Upper lobe of left lung (tissue), 6 donors: ENCODE measurements at places on chromosomes 2 and 18. TPM values are rescaled to one million over a fixed set of nuclear protein-coding genes. Genes with fewer than 3 reads are reported as not detected.
A peak's percentile ranks its signal among the peaks of the same experiment; 100 is the strongest.

GRCh38 chr2:72082021-72082601, 65.6 kb downstream of the CYP26B1 start:
- peak; percentile 43 for DNase-seq
- H3K4me3 ChIP-seq: no peak overlapping the region
- H3K27ac ChIP-seq: no peak overlapping the region
- no peaks in the 10 kb centered on the region for H3K36me3 ChIP-seq
- no peaks in the 10 kb centered on the region for H3K27me3 ChIP-seq

GRCh38 chr18:7417727-7418126, 149.4 kb upstream of the PTPRM start:
- peaks cover 4% of the 10 kb centered on the region for H3K4me1 ChIP-seq
- H3K27ac ChIP-seq: no peak overlapping the region
- no peaks in the 10 kb centered on the region for H3K36me3 ChIP-seq
- no peaks in the 10 kb centered on the region for H3K27me3 ChIP-seq
- no peak for DNase-seq

GRCh38 chr2:160039166-160039903, 23.1 kb downstream of the PLA2R1 start:
- no peak overlapping the region for H3K27ac ChIP-seq
- DNase-seq: no peak
- H3K27me3 ChIP-seq: no peaks in the 10 kb centered on the region
- H3K4me1 ChIP-seq: no peaks in the 10 kb centered on the region
- H3K4me3 ChIP-seq: no peak overlapping the region

GRCh38 chr2:179349670-179350303, 85.2 kb upstream of the SESTD1 start:
- no peaks in the 10 kb centered on the region for H3K27me3 ChIP-seq
- no peak for DNase-seq
- H3K36me3 ChIP-seq: no peaks in the 10 kb centered on the region
- H3K4me3 ChIP-seq: no peak overlapping the region

- no peak overlapping the region for H3K27ac ChIP-seq
- H3K4me3 ChIP-seq: no peak overlapping the region
- H3K36me3 ChIP-seq: peaks cover 7% of the 10 kb centered on the region
- H3K27me3 ChIP-seq: no peaks in the 10 kb centered on the region
- H3K4me1 ChIP-seq: peaks cover 14% of the 10 kb centered on the region
Observed at GRCh38 chr2:215396595-215397313, 39.1 kb downstream of the FN1 start.

DNA sequence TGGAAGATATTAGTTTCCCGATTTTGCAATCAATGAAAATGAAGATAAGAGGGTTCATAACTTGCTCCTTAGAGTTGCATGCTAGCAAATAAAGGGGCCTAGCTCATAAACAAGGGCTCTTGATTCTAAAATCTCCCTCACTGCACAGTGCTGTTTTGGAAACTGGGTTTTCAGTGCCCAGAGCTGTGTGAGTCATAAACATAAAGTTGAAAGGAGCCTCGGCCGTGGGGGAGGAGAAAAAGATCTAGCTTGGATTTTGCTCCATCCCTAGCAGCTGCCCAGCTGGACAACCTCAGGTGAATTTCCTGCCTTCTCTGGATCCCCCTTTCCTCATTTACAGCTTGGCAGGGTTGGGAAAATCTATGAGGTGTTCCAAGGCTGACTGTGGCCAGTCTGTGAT, 42.5 kb downstream of the LYPD1 start:
- no peaks in the 10 kb centered on the region for H3K4me1 ChIP-seq
- no peak overlapping the region for H3K4me3 ChIP-seq
- no peaks in the 10 kb centered on the region for H3K27me3 ChIP-seq
- DNase-seq: no peak

DNA sequence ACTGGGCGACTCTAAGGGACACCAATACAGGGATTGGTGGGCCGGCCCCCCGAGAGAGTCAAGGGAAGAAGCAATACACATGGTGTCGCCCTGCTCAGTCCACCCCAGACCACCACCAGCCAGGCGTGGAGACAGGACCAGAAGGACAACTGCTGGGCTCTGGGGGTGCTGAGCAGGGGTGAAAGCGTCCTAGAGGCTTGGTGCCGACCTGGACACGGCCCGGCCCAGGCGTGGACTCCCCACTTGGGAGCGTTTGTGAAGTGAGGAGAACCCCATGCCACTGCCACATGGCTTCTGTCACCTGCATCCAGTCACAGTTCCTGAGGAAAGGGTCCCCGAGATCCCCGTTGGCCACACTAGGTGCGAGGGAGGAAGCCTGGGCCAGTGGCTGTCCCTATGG, 35.4 kb upstream of the ITM2C start:
- no peak overlapping the region for H3K27ac ChIP-seq
- no peak for DNase-seq
- H3K36me3 ChIP-seq: no peaks in the 10 kb centered on the region
- no peak overlapping the region for H3K4me3 ChIP-seq
- peaks cover 17% of the 10 kb centered on the region for H3K4me1 ChIP-seq

- no peak overlapping the region for H3K27ac ChIP-seq
- H3K27me3 ChIP-seq: no peaks in the 10 kb centered on the region
- DNase-seq: no peak
- no peaks in the 10 kb centered on the region for H3K36me3 ChIP-seq
- peaks cover 4% of the 10 kb centered on the region for H3K4me1 ChIP-seq
Observed at GRCh38 chr2:190458352-190459107, 50.4 kb downstream of the MFSD6 start.

DNA sequence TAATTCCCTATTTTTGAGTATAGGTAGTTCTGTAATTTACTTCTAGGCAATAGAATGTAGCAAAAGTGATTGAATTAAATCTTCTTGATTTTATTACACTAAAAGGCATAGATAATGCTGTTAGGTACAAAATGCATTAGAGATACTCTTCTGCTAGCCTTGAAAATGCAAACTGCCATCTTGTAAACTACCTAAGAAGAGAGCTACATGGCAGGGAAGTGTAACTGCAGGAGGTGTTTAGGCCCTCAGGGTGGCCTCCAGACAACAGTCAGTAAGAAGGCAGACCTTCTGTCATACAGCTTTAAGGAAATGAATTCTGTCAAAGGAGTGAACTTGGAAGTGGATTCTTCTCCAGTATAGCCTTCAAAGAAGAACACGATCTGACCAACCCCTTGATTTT, 1396.8 kb upstream of the SLC39A10 start:
- no peak overlapping the region for H3K4me3 ChIP-seq
- no peaks in the 10 kb centered on the region for H3K4me1 ChIP-seq
- H3K36me3 ChIP-seq: no peaks in the 10 kb centered on the region
- H3K27ac ChIP-seq: no peak overlapping the region
- no peak for DNase-seq
- H3K27me3 ChIP-seq: no peaks in the 10 kb centered on the region

GRCh38 chr2:219199470-219200211, 6.9 kb upstream of the ZFAND2B start:
- no peaks in the 10 kb centered on the region for H3K36me3 ChIP-seq
- no peaks in the 10 kb centered on the region for H3K4me1 ChIP-seq
- no peak overlapping the region for H3K27ac ChIP-seq

GRCh38 chr2:3233877-3234276, 143.7 kb downstream of the EIPR1 start:
- H3K27me3 ChIP-seq: no peaks in the 10 kb centered on the region
- no peak for DNase-seq
- H3K27ac ChIP-seq: no peak overlapping the region
- peaks cover 3% of the 10 kb centered on the region for H3K36me3 ChIP-seq
- H3K4me1 ChIP-seq: no peaks in the 10 kb centered on the region
- no peak overlapping the region for H3K4me3 ChIP-seq

GRCh38 chr2:191501561-191502168, 176.3 kb upstream of the NABP1 start:
- peak overlapping the region; percentile 62 for H3K27ac ChIP-seq
- no peaks in the 10 kb centered on the region for H3K27me3 ChIP-seq
- DNase-seq: no peak
- H3K36me3 ChIP-seq: no peaks in the 10 kb centered on the region

DNA sequence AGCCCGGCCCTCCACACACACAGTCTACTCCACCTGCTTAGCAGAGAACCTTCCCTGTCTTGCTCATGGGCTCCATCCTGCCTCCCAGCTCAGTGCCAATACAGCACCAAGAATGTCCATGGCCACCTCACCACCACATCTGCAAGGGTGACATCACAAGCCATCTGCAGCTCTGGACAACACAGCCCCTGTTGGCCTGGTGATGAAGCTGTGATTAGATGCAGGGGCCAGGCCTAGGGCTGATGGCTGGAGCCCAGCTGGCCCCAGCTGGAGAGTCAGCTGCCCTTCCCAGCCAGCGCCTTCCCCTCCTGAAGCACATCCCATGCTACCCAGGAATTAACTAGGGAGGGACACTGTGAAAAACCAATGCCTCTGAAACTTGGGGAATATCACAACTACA, 91.1 kb downstream of the TTC32 start:
- no peak overlapping the region for H3K27ac ChIP-seq
- no peaks in the 10 kb centered on the region for H3K4me1 ChIP-seq
- H3K4me3 ChIP-seq: no peak overlapping the region
- peak; percentile 32 for DNase-seq
- H3K27me3 ChIP-seq: no peaks in the 10 kb centered on the region
- H3K36me3 ChIP-seq: no peaks in the 10 kb centered on the region

DNA sequence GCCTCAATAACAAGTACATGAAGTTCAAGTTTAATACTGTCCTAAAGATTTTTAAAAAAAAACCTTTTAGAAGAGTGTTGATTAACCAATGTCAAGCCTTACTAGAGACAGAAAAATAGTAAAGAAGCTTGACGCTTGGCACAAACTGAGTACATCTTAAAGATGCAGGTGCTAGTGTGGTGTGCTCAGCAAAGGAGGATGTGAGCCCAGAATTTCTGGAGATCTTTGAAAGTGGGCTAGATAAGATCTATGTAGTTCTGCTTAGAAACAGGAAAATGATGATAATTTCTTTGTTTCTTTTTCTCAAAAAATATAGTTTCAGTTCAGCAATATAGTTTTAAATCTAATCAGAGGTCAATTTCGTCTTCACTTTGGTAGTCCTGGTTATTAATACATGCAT, 118.3 kb upstream of the KLHL14 start:
- H3K4me3 ChIP-seq: no peak overlapping the region
- H3K27me3 ChIP-seq: no peaks in the 10 kb centered on the region
- no peaks in the 10 kb centered on the region for H3K36me3 ChIP-seq

DNA sequence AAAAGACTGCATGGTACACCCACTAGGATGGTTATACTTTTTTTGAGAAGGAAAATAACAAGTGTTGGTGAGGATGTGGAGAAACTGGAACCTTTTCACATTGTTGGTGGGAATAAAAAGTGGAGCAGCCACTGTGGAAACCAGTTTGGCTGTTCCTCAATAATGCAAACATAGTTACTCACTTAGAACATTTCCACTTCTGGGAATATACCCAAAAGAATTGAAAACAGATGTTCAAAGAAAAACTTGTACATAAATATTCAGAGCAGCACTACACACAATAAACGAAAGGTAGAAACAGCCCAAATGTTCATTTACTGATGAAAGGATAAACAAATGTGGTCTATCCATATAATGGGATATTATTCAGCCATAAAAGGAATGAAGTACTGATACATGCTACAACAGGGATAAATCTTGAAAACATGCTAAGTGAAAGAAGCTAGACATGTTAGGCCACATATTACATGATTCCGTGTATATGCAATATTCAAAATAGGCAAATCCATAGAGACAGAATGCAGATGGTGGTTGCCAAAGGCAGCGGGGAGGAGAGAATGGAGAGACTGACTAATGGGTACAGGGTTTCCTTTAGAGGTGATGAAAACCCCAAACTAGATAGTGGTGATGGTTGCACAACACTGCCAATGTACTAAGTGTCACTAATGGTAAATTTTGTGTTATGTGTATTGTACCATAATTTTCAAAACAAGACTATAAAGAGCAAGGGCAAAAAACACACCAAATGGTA, 20.9 kb upstream of the LMAN1 start:
- H3K4me1 ChIP-seq: no peaks in the 10 kb centered on the region
- H3K4me3 ChIP-seq: no peak overlapping the region
- no peak overlapping the region for H3K27ac ChIP-seq
- DNase-seq: no peak

GRCh38 chr2:15189216-15189615, 371.9 kb downstream of the NBAS start:
- no peaks in the 10 kb centered on the region for H3K4me1 ChIP-seq
- no peak overlapping the region for H3K4me3 ChIP-seq
- no peak overlapping the region for H3K27ac ChIP-seq

The IHH gene
- not detected for total RNA-seq

The DSG4 gene
- total RNA-seq: not detected

The ELOA2 gene
- not detected for total RNA-seq

The KYNU gene
- 31.1 TPM for total RNA-seq

The COL3A1 gene
- total RNA-seq: 41.1 TPM

The ABCB11 gene
- not detected for total RNA-seq

The TUBA3E gene
- not detected for total RNA-seq

The GPBAR1 gene
- 4.6 TPM for total RNA-seq

The SCN3A gene
- total RNA-seq: 7.3 TPM
